Effector memory CD4-positive, alpha-beta T cell (primary cell): ENCODE measurements at places on chromosomes 6 and 20.
A peak's percentile ranks its signal among the peaks of the same experiment; 100 is the strongest.

DNA sequence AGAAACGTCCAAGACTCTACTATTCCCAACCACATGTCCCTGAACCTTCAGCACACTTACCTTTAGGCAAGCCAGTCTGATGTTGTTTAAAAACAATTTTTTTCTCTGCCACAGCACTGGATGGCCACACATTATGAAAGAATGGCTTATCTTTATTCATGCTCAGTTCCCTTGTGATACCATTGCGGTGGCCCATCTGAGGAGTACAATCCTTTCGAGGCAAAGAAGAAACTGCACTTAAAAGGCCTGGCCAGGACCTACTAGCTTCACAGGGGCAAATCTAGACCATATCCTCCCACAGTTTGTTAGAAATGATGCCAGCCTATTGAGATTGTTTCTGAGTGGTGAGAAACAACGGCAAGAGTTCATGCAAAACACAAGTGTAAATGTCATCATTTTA is 88.4 kb upstream of the PLEKHG1 start:
- DNase-seq: no peak

GRCh38 chr6:145360865-145361264 is 374.5 kb downstream of the EPM2A start:
- no peak for DNase-seq

- no peak for DNase-seq
Measured at GRCh38 chr6:119395192-119395591, 45.6 kb upstream of the MAN1A1 start.

DNA sequence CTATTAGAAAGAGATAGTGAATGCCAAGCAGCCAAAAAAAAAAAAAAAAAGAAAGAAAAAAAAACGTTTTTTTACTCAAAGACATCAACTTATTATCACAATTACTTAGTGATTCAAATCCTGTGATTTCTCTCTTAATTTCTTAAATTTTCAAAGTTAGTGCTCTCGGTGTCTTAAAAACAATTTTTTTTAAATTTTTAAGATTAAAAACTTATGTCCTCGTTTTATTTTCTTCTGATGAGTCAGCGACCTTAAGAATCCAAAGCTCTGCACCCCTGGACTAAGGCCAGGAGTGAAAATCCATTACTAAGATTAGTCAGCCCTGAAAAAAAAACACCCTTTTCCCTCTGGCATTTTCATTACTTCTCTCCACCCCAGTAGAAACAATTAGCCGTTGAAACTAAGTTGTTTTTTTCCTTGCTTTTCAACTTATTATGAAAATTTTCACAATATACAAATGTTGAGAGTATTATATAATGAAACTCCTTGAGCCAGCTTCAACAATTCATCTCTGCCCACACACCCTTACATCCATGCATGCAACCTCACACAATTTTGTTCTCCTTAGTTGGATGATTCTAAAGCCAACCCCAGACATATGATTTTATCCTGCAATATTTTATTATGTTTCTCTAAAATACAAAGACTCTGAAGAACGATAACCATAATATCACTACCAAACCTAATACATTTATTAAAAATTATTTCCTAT is 85.6 kb upstream of the CARMIL1 start:
- DNase-seq: no peak

GRCh38 chr6:33751771-33752645 is 5.3 kb upstream of the IP6K3 start:
- no peak for DNase-seq

GRCh38 chr6:35258336-35258735 is 1.2 kb upstream of the ZNF76 start:
- DNase-seq: no peak

DNA sequence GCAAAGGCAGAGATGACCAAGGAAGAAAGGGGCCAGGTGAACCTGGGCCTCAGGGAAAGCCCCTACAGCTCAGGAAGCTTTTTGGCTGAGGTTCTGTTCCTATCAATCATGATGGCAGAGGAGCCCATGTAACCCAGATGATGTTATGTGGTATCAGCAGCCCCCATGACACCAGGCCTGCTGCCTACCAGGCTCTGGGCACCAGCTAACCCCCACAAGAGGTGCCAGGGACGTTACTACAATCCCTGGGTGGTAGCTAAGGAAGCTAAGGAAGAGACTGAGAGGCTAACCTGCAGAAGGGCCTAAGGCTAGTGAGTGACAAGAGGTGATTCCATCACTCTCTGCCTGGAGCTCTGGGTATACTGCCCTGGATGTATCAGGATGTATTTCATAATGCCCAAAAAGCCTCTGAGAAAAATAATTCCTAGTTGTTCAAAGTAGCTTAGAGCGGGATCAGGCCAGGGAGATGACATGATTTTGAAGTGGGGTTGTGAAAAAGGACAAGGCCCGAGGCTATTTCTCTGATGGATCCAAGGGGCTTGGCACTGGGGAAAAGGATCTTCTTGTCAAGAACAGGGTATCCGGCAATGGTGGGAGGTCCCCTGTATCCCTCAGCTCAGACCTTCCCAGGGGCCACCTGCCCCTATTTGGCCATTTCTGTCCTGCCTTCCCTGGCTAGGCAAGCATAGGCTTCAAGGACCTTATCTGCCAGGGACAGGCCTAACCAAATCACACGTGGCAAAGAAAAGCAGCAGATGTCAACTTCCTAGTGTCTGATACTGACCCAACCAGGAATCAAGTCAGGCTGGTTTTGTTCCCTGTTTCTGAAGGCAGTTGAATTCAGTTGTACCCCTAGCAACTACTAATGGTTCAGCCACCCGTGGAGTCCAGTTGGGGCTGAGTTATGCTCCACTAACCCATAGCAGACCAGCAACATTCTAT is 41.3 kb downstream of the PANK2 start:
- DNase-seq: no peak

- no peak for DNase-seq
Measured at GRCh38 chr20:22684763-22685443, 100.5 kb upstream of the FOXA2 start.

DNA sequence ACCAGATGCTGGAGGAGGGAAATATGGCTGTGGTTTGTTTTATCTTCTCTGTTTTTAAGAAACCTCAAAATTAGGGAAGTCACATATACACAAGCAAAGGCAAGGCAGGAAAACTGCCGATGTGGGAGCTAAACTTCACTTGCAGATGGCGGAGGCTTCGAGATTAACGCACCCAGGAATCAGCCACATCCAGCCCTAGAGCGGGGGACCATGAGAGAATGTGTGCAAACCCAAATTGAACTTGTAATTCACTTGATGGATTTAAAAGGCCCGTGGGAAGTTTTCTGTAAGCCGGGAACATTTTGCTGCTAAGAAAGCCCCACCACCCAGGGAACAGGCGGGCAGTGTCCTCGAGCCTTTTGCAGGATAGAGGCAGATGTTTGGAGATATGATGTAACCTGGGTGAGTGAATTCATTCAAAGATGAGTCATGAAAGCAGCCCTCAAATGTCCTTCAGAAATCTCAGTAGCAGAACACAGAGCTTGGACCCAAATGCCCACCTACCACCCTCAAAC is 39.9 kb downstream of the PREX1 start:
- DNase-seq: no peak

GRCh38 chr6:133503336-133503729 is 262.2 kb downstream of the EYA4 start:
- no peak for DNase-seq

GRCh38 chr20:16203096-16203495 is 370.2 kb downstream of the KIF16B start:
- DNase-seq: no peak

DNA sequence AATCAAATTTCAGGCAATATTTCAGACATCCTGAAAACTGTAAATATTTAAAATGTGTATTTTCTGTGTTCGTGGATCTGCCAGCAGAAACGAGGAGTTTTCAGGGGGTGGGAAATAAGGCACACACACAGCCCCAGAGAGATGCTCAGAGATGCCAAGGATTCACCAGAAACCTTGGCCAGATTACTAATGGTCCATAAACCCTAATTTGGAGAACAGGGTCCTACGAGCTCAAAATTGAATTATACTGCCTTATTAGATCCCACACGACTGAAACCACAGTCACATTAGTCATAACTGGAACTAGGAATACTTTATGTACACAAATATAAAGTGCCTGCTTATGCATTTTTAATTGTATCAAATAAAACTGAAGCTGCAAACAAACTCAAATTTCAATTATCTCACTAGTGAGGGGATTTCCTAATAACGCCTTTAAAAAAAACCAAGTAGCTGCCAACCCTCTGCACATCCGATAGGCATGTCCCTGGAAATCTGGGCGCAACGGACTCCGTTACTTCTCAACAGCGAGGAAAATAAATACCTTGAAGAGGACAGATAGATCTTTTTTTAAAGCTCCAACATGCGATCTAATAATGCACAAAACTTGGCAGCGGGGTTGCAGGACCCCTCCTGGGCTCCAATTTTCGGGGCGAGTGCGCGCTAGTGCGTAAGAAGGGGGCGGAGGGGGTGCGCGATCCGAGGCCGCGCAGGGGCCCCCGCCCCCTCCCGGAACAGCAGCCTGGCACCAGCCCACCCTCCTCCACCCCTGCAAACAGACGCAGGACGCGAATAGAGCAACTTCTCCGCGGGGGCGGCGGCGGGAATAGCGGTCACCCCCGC is 897 bp downstream of the CHD6 start:
- peak; percentile 39 for DNase-seq

GRCh38 chr20:41318271-41318649 is 729 bp upstream of the ZHX3 start:
- no peak for DNase-seq

DNA sequence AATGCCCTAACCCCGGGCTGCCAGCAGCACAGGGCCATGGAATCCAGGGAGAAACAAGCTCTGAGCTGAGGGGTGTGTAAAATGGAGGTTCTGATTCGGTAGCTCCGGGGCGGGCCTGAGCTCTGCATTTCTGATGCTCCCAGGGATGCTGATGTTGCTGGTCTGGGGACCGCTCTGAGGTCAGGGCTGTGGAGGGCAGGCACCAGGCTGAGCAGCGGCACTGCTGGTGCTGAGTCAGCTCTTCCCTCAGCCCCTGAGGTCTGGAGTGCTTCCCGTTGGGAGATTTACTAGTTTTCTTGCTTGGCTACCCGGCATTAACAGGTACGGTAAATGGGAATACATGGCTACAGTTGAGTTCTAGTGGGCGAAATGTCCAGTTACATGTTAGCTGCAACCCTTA is 18.6 kb upstream of the CST3 start:
- no peak for DNase-seq

DNA sequence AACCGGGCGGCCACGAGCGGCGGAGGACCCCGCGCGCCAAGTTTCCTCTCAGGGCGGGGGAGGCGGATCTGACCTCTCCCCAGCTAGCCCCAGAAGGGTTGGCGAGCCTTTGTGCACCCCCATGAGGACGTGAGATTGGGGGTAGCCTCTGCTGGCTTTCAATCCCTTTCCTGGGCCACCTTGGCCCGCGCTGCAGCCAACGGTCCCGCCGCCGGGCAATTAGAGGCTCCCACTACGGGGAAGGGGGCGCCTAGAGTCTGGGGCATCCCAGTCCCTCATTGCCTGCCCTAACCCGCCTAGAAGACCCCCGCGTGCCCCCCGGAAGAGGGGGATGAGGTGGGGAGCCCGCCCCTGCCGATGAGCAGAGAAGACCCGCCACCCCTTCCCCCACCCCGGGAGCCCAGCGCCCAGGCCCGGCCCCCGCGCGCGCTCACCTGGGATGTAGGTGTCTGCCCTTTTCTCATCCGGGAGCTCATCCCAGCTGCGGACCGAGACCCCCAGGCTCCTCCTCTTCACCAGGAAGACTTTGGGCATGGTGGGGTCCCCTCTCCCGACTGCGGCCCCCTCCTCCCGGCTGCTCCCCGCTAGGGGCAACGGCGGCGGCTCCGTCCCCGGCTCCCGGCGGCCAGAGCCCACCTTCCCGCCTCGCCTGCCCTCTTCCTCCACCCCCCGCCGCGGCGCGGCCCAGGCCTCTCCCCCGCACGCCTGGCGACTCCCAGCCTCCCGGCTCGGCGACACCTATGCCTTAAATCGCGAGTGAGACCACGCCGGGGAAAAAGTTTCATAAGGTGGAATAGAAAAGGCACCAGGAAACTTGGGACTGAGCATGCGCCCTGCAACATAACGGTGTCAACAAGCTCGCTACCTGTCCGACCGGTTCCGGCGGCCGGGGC is at the start of gene OVOL2:
Gene OVOL2, minus strand, starts transcription at position 816 of the 893 bp plus-strand sequence. Its CDS starts 282 bp downstream, at position 534.
- no peak for DNase-seq

DNA sequence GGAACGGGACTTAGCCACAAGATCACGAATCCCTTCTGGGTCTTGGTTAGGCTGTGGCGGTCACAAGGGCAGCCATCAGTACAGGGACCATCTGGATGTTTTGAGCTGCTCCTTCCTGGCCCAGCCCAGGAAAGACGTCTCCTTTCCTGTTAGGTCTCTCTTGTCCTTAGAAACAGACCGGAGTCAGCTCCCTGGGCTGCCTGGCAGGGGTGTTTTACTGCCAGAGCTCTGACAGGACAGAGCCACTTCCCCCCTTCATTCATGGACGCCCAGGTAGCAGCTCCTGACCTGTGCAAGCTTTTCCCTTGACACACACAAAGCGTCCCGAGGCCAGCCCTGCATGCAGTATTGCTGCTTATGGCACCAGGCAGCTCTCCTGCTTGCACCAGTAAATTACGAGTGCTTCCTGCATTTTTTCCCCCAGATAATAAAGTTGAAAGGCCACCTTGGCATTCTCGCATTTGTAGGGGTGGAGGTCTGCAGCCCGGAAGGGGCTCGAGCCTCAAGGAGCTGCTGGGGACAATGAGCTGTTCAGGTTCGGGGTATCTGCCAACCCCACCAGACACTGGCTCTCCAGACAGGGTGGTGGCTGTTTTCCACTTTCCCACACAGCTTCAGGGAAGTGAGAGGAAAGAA is 87.4 kb downstream of the NOL4L start:
- DNase-seq: no peak

DNA sequence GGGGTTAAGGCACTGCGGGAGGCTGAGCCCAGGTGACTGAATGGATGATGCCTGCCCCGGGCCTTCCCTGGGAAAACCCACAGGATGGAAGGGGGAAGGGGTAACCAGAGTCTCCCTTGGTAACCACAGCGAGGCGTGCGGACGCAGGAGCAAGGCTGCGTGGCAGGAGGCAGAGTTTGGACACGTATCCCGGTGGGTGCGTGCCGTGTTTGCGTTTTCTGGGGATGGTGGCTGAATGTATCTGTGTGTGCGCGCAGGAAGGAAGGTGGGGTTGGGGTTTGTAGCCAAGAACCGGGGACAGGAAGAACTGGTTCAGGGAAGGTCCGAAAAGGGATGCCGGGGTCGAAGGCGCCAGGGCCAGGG is 1.8 kb downstream of the MDGA1 start:
- DNase-seq: no peak

- DNase-seq: no peak
Measured at GRCh38 chr6:163813979-163814493, 399.5 kb downstream of the QKI start.

- DNase-seq: no peak
Measured at GRCh38 chr6:166675736-166676135, 48.7 kb upstream of the RPS6KA2 start.

GRCh38 chr20:10555393-10555792 is 118.4 kb downstream of the JAG1 start:
- no peak for DNase-seq
